ENCODE measurements at places on chromosomes 13 and 19. TPM values are rescaled to one million over a fixed set of nuclear protein-coding genes. Genes with fewer than 3 reads are reported as not detected.

The ITPKC gene
- total RNA-seq = 5.7 TPM

The VSTM2B gene
- total RNA-seq = not detected

The TNFSF9 gene
- total RNA-seq = 6.3 TPM

The SYMPK gene
- total RNA-seq = 124 TPM

The C13orf42 gene
- total RNA-seq = not detected

The GDF15 gene
- total RNA-seq = not detected

The SLC10A2 gene
- not detected for total RNA-seq

The SYCN gene
- total RNA-seq = not detected

The CEACAM3 gene
- total RNA-seq = not detected

The SERTM1 gene
- total RNA-seq = not detected

The HSH2D gene
- total RNA-seq = 11.8 TPM

The PRSS57 gene
- total RNA-seq = not detected

The CCL25 gene
- not detected for total RNA-seq

The ZNF66 gene
- total RNA-seq = 6.9 TPM

The COL4A2 gene
- total RNA-seq = not detected

The ZNF563 gene
- 3.2 TPM for total RNA-seq

The RNF225 gene
- 0.80 TPM for total RNA-seq

The TMEM255B gene
- 0.80 TPM for total RNA-seq

The KCNN4 gene
- total RNA-seq = 89.2 TPM

The FUT2 gene
- not detected for total RNA-seq

The IRGC gene
- not detected for total RNA-seq
